ENCODE measurements at places on chromosomes 2 and 18. TPM values are rescaled to one million over a fixed set of nuclear protein-coding genes. Genes with fewer than 3 reads are reported as not detected.

DNA sequence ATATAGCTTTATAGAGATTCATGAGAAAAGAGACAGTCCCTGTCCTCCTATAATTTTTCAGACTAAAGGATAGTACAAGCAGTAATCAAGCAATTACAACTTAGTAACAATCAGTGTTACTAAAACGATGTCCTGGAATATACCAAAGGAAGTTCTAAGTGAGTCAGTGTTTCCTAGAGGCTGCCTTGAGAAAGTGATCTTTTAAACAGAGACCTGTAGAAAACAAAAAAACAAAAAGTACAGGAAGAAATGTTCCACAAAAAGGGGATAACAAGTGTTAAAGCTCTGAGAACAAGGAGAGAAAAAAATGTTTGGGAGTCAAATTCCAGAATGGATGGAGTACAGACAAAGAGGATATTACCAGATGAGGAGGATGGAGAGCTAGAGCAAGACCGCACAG, 556.4 kb downstream of the ERBB4 start:
- DNase-seq: no peak

- DNase-seq: no peak
These were observed 513.7 kb upstream of the ID2 start for GRCh38 chr2:8168022-8168717.

AFF3 gene
- total RNA-seq: 12.8 TPM

CREG2 gene
- total RNA-seq: 4.3 TPM

TRIM54 gene
- 65.9 TPM for total RNA-seq

DNA sequence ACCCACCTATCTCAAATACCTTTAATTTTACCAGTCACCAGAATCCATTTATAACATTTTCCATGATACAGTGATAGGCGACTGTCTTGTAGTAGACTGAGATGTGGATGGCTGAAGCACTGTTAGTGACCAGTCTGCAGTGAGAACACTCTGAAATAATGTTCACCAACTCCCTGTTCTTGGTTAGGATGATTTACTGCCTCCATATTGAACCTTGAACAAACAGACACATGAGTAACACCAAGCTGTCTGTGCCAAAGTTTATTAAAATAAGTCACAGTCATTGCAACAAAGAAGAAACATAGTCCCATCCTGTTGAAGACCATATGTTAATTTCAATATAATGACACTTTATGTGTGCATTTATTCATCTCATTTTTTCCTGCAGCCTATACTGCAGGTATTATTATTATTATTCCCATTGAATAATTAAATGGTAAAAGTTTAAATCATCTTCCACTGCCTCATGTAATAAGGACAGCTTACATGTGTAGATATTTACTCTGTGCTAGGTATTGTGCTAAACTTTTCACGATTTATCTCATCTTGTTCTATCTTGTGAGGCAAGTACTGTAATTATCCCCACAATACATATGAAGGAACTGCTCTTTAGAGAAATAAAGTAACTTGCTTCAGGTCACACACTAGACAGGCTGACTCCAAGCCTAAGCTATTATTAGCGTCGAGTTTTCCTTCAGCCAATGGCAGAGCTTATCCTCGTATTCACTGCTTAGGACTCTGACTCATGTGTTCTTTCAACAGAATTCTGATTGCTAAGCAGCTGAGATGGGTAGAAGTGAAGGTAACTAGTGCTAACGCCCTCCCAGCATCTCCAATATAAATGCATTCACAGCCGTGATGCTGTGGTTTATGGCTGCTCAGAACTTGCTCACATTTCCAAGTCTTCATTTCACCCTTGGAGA, 62.5 kb downstream of the ONECUT2 start:
- DNase-seq: no peak

STARD7 gene
- 161 TPM for total RNA-seq
